GM13977 (cell line): ENCODE measurements at places on chromosomes 6 and 20.

DNA sequence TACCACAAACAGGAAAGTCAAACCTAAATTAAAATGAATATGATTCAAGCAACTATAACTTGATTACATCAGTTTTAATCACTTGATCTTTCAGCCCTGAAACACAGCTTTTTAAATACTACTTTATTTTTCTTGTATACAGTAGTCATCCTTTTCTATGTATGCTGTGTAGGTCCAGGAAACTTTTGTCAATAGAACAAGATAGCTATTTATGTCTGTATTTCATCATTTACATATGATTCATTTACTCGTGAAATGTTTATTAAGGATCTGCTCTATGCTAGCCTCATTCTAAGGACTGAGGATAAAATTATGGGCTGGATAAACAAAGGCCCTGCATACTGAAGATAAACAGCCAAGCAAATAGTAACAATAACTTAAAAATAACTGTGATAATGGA is 930.2 kb downstream of the TFAP2A start:
- DNase-seq, result no peak

DNA sequence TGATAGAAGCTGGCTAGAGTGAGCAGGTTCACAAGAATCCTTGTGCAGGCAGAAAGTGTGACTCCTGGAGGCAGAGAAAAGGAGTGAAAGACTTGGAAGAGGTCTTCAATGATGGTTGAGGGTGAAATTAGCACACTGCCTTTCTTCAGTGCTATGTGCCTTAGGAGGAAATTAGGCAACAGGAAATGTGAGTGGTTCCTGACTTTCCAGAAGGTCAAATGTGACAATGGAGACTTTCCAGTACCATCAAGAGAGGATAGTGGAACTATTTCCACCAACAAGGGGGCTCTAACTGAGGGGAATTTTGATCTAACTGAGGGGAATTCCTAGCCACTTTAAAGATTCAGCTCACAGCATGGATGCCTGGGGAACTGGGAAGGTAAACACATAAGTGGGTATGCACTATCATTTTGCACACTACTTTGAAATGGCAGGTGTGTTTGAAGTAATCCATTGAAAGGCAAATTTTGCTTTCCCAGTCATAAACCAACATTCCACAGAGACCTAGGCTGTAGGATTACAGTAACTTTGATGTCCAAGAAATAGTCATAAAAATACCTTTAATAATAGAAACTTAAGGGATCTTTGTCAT is 90.0 kb downstream of the PERP start:
- no peak for DNase-seq

DNA sequence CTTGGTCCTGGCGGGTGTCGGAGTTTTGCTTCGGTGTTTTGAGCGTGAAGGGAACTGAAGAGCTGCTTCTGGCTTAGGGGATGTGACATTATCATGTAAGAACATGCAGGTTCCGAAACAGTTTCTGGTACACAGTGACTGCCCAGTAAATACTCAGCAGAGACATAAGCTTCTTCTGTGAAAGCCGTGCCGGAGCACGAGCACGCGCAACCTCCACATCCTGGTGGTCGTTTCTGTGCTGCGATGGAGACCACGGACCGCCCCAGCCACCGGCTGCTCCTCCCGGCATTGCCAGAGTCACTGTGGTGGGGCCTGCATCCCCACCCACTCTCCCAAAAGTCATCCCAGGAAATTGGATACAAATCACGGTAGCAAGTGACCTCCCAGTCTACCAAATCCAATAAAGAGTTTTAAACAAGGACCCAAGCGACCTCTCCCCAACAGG is 18.7 kb downstream of the KIF25 start:
- DNase-seq, result no peak

DNA sequence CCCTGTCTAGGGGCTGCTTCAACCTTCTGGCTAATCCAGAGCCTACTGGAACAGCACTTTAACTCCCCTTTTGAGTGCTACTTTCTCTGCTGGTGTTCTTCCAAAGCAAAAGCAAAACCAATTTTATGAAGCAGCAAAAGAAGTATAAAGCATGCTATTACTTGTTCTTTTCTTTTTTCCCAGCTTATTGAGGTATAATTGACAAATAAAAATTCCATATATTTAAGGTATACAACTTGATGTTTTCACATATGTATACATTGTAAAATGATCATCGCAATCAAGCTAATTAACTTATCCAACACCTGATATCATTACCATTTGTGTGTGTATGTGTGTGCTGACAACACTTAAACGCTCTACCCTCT is 14.9 kb downstream of the ID4 start:
- DNase-seq, result no peak

GRCh38 chr6:67667637-67668422 is 967.3 kb upstream of the ADGRB3 start:
- no peak for DNase-seq

- DNase-seq, result no peak
These were observed 47.1 kb downstream of the HNF4A start for GRCh38 chr20:44402391-44403193.

DNA sequence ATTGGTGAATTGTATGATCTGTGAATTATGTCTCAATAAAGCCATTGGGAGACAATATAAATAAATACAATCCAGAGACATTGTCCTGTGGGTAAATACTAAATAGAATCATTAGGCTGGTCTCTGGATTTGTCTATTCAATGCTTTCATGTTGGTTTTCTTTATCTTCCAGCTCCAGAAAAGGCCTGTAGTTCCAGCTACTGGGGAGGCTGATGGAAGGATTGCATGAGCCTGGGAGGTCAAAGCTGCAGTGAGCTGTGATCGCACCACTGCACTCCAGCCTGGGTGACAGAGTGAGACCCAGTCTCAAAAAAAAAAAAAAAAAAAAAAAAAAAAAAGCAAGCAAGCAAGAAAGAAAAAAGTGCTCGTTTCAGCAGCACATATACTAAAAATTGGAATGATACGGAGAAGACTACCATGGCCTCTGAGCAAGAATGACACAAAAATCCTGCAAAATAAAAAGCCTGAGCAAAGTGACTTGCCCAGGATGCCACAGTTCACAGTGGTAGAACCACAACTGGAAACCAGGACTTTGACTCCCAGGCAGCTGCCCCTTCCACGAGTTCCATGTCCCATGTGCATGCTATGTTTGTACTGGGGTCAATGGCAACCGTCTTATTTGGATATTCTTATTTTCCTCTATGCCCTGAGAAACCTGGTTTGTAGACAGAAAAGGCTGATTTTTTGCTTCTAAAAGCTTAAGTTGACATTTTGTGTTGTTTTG is 33.6 kb upstream of the GMPR start:
- no peak for DNase-seq

DNA sequence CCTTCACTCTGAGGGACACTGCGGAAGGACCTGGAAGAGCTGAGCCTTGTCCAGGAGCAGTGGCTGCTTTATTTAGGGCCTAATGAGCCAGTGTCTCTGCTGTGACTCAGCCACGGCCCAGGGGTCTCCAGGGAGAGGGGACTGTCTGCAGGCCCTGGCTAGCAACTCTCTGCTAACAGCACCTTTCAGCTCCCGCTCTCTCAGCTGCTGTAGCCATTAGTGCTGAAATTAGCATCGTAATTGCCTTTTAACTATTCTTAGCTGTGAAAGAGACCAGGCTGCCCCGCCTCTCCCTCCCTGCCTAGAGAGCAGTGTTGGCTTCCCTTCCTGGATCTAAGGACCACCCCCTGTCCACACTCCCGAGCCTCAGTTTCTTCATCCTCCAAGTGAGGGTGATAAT is 53.1 kb upstream of the SLC32A1 start:
- no peak for DNase-seq

DNA sequence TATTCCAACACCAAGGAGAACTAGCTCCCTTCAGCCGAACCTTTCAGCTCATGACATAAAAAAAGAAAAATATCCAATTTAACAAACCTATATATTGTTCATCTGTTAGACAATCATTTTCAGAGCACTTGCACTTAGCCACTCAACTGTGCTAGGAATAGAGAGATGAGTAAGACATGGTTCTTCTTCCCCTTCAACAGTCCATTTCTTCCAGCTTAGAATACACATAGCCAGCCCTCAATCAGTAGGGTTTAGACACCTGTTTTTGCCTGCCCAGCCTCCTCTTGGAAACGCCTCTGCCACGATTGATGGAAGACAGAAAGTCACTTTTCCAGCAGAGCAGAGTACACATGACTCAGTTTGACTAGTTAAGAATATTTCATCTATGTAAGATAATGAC is 21.8 kb downstream of the ADNP start:
- no peak for DNase-seq

- DNase-seq, result no peak
These were observed 58.7 kb downstream of the MAP3K4 start for GRCh38 chr6:161050134-161050765.

GRCh38 chr6:2998998-2999617 is 586 bp upstream of the NQO2 start:
- DNase-seq, result no peak

- no peak for DNase-seq
These were observed 20.5 kb upstream of the TTPAL start for GRCh38 chr20:44455126-44455525.

- peak; percentile 60 for DNase-seq
These were observed 3.9 kb upstream of the MICB start for GRCh38 chr6:31493875-31494694.

DNA sequence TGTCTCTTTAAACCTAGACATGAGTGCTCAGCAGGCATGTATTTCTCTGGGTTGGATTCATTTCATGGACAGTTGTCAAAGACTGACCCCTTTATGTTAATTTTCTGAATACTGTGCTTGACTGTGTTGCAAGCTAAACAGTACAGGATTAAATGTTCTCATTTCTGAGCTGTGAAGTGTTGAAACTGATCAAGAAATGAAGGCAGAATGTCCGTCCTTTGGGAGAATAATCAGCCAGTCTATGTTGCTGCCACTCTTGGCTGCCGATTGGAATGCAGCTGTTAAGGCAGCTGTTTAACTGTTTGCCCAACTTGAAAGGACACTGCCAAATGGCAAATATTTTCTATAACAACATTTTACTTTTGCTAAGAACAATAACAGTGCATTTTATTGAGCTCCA is 87.3 kb downstream of the CEP57L1 start:
- no peak for DNase-seq

DNA sequence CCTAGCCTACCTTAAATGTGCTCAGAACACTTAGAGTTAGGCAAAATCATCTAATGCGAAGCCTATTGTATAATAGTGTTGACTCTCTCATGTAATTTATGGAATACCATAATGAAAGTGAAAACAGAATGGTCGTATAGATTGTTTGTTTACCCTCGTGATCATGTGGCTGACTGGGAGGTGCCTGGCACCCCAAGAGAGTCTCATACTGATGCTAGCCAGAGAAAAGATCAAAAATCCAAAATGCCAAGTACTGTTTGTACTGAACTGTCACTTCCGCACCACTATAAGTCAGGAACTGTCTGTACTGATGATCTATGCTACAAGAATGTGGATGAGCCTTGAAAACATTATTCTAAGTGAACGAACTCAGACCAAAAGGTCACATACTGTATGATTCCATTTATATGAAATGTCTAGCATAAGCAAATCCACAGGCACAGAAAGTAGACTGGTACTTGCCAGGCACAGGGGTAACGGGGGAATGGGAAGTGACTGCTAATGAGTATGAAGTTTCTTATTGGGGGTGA is 22.4 kb downstream of the ZMYND8 start:
- no peak for DNase-seq

DNA sequence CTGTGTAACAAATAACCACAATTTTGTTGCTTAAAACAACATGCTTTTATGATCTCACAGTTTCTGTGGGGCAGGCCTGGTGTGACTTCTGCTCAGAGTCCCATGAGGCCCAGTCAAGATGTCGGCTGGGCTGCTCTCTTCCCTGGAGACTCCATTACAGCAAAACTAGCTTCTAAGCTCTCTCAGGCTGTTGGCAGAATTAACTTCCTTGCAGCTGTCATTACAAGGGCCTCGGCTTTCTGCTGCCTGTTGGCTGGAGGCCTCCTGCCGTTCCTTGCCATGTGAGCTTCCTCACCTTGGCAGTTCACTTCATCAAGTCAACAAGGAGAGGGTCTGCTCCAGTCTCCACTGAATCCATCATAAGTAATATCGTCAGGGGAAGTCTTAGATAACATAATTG is 659.2 kb downstream of the PRKN start:
- DNase-seq, result no peak

- no peak for DNase-seq
These were observed 120.1 kb upstream of the PMEPA1 start for GRCh38 chr20:57829805-57830514.

- DNase-seq, result no peak
These were observed 1.2 kb upstream of the ACSS1 start for GRCh38 chr20:25058847-25059810.

- DNase-seq, result no peak
These were observed 5.5 kb downstream of the GRIK2 start for GRCh38 chr6:101398716-101399615.

GRCh38 chr6:118980063-118980462 is 45.1 kb upstream of the MCM9 start:
- DNase-seq, result no peak

DNA sequence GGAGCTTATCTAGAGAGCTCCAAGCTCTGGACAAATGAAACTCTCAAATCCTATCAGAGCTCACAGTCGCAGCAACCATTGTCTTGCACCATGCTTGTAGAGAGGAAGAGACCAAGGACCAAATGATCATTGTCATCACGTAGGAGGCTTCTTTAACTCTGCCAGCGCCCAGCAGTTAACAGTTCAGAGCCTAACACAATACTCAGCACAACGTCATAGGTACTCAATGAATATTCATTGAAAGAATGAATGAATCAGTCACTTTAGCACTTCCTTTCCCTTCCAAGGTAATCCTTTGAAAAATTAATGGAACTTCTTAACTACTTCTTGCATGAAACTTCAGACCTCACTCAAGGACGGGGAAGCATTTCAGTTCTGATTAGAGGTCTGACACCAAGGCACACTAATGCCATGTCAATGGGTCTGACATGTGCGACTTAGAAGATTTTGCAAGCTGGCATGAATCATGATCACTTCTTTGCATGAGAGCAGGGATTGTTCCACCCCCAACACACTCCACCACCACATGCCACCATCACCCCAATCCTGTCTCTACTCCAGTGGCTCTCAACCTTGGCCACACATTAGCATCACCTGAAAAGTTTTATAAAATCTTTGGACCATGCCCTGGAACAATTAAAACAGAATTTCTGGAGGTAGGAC is 45.1 kb downstream of the KHDC1L start:
- no peak for DNase-seq

DNA sequence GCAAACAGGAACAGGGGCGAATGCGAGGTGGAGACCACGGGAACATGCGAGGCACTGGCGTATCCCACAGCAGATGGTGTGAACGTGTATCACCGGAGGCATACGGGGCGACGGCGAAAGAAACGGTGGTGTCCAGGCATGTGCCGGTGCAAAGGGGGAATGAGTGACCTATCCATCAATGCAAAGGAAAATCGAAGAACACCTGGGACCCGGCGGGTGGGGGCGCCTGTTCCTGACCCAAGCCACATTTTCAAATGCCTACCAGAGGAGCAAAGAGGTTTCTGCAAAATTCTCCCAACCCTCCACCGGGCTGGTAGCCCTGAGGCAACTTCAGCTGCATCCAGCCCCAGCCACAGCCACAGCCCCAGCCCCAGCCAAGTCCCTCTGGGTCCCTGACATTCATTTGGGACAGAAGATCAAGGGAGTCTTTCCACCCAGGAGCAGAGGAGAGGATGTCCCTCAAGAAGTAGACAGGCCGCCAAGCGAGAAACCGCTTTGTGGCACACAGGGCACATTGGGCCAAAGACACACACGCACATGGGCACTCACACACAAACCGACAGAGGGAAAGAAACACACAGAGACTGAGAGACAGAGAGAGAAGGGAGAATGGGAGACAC is 164.0 kb upstream of the ZNF337 start:
- DNase-seq, result no peak
